Fibroblast of skin of abdomen (primary cell): ENCODE measurements at places on chromosomes 12 and 14.

DNA sequence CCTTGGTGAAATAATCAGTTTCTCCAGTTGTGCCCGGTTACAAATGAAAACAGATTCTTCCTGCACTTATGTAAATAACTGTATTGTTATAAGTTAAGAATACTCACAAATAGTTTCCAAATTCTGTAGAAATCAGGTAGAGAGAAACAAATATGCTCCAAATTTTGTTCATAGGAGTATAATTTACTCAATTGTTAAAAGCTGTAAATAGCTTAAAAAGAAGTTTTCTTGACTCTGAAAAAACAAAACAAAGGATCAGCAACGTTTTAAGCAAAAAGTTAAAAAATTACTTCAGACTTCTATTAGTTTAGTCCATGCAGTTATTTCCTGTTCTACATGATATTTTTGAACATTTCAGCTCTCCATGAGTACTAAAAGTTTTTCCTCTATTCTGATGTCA is 30.0 kb upstream of the SLC38A4 start:
- DNase-seq = no peak

GRCh38 chr12:132140918-132141841 is 2.9 kb downstream of the DDX51 start:
- no peak for DNase-seq

DNA sequence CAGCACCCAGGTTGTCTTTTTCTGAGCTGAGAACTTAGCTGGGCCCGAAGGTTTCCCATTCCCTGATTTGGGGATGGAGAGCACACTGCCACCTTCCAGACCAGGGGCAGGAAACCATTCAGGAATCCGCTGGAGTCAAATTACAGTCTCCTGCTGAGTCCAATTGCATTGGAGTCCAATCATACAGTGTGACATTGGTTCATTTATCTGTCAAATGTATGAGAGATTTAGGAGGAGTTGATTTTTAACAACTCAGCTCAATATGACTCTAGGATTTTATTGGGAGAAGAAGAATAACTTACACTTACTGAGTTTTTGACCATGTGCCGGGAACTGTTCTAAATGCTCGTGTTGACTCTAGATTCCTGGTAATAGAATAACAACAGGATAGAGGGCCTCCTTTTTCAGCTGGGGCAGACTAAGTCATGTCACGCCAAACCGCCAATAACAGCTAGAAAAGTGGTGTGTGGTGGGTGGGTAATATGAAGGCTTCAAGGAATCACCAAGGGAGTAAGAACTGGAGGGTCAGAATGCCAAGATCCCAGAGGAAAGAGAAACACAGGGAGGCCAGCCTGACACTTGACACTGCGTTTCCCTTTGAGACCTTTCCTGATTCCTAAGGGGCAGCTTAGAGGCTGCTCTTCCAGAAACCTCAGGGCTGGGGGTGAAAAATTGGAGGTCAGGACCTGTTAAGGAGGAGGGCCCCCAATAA is 11.5 kb downstream of the SYNDIG1L start:
- DNase-seq = peak; percentile 5

DNA sequence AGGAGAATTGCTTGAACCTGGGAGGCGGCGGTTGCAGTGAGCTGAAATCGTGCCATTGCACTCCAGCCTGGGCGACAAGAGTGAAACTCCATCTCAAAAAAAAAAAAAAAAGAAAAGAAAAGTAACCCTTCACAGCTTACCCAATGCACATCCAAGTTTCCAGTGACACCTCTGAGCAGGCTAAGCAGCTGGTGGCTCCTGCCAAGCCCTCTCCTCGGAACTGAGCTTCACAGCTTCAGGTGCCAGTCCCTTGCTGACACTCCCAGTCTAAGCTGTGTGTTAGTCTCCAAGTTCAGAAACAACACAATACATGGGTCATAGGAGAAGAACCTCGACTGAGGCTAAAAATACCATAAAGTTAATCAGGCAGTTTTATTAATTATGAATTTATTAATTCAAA is 7.9 kb downstream of the CD9 start:
- DNase-seq = no peak

GRCh38 chr12:89319122-89319521 is 33.2 kb downstream of the DUSP6 start:
- DNase-seq = peak; percentile 3

GRCh38 chr14:36941783-36942521 is 230.5 kb downstream of the SLC25A21 start:
- peak; percentile 52 for DNase-seq

GRCh38 chr14:103742499-103743255 is 27.1 kb downstream of the ZFYVE21 start:
- DNase-seq = no peak

GRCh38 chr12:56884421-56884820 is 49.8 kb downstream of the SDR9C7 start:
- peak; percentile 19 for DNase-seq

GRCh38 chr14:22623047-22623446 is 21.1 kb downstream of the OR6J1 start:
- no peak for DNase-seq

DNA sequence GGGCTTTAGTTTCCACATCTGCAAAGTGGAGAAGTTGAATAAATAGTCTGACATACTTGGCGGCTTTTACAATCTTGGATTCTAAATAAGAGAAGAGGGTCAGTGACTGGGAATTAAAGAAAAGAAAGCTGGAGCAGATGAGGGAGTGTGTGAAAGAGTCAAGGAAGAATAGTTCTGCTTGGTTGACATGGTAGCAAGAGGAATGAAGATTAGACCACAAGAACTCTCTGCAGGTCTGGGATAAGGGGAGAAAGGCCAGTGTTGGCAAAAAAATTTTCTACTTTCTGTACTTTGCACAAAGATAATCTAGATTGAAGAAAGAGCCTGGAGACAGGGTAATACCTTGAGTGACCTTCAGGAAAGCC is 5.9 kb downstream of the ITGB7 start:
- DNase-seq = no peak

- no peak for DNase-seq
These were observed 15.8 kb downstream of the NGDN start for GRCh38 chr14:23485326-23485725.

DNA sequence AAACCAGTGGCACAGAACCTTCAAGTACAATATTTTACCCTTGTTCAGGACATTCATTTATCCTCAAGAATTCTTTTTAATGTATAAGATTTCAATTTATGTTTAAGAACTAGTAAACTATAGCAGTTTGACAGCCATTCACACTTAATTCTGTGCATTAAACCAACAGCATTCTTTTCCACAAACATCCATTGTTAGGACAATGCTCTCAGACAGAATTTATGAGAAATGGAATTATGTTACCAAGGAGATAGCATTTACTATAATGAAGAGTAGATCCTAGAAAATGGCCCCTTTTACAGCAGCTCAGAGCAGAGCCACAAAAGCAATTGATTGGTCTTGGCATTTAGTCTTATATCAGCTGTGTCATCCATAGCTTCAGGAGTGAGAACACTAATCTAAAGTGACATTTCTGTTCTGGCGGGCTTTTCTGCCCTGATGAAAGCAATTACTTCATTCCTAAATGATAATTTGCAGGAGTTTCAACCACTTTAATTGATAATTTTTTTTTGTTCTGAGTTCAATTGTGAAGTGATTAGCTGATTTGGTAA is 268.9 kb downstream of the NPAS3 start:
- DNase-seq = no peak

DNA sequence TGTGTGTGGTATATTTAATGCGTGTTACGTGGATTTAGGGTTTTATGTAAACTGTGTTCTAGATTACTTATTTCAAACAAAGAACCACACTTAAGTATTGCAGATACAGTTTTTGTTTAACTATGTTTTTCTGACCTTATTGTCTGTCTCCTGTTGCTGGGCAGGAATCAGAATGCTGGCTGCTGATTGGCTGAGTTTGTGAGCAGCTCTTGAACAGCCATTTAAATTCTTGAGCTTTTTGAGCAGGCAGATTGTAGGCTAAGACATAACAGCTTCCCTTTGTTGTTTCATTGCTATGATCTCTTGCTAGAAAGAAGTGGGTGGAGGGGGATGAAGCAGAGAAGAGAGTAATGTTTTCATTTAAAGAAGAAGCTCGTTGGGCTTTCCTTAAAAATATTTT is 52.2 kb downstream of the ATF7IP start:
- peak; percentile 90 for DNase-seq

GRCh38 chr12:89571491-89572195 is 45.8 kb upstream of the POC1B start:
- peak; percentile 66 for DNase-seq

GRCh38 chr12:104272938-104273337 is 30.6 kb upstream of the EID3 start:
- no peak for DNase-seq

DNA sequence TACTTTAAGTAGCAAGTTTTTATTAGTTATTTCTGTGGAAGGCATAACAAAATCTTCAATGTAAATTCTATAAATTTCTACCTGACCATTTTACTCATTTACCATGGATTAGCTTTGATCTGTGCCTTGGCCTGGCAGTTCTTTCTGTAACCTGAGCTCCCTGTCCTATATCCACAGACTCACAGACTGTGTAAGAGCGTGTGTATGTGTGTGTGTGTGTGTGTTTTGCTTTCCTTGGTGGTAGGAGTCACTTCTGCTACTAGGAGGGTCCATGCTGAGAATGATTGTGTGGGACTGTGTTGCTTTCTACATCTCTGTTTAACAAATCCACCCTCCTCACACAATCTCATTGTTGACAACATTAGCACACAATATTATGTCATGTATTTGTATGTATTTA is 221.2 kb upstream of the PELI2 start:
- no peak for DNase-seq

- DNase-seq = no peak
These were observed 5.8 kb downstream of the TROAP start for GRCh38 chr12:49328816-49329215.
